ENCODE measurements at places on chromosomes 1 and 21.

DNA sequence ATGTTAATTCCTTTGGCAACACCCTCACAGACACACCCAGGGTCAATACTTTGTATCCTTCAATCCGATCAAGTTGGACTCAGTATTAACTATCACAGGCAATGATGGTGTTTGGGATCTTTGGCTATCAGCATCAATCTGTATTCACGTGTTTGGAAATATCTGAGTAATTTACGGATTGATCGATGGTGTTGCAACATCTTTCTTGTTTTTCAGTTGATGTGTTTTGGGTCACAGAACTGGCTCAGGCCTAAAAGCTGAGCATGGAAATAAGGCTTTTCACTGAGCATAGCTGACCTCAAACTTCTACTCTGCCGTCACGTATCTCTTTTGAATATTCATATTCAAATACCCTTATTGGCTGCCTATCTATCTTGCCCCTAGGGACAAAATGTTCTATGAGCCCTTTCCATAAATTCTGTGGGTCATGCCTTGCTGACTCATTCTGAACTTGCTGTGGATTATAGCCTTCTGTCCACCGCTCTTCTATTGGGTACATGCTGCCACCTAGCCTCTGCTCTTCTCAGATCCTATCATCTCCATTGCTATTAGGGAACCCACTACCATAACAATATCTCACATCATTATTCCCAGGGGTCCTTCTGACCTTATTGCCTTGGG lies 156.0 kb downstream of the PDE4B start:
- DNase-seq, result no peak

- no peak for DNase-seq
Observed at GRCh38 chr21:34112316-34113033, 39.1 kb downstream of the MRPS6 start.

GRCh38 chr1:230399321-230400006 lies 26.7 kb downstream of the PGBD5 start:
- no peak for DNase-seq

DNA sequence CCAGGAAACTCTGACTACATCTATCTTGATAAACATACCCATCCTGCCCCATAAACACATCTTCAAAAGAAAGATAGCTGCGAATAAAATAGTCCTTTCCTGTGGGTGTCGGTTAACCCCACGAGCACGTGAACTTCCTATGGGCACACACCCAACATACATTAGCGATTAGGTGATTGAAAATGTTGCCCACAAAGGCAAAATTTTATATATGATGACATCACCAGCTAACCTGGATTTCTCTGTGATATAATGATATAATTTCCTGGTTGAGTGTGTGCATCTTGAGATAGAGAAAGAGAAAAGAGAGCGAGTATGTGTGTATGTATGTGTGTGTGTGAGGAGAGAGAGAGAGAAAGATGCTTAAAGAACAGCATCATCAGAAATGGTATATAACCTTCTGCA lies 296.1 kb downstream of the PTPRC start:
- DNase-seq, result no peak

- no peak for DNase-seq
Observed at GRCh38 chr1:164754088-164754600, 195.2 kb downstream of the PBX1 start.

GRCh38 chr1:109089242-109090015 lies 1.1 kb upstream of the TMEM167B start:
- DNase-seq, result no peak

DNA sequence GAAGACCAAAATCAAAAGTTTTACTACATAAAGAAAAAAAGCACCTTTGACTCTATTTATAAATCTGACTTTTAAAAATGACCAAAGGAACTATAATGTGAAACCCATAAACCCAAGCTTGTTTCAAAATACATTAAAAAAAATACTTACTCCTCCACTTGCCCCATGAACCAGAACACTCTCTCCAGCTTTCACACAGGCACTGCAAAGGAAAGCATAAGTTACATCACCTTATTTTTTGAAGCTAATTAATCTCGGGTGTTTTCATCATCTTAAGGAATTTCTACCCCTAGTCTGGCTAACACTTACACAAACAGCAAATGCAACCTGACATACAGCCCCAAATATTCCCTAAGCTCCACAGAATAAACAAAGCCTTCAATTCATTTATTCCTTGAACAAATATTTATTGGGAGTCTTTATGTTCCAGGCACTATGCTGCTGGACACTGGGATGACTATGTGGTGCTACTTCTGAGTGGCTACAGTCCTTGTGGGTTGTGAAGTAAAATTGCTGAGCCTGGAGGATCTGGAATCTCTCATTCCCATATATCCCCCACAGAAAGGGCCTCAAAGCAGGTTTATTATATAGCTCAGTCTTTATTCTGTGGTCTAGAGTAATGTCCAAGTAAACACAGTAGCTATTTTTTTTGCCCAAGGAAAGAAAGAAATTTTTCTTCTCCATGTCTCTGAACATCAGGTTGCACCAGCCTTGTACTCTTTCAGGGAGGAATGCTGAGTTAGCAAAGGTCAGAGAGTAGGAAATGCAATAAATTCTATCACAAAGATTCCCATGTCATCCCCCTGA lies 18.2 kb downstream of the CRYZ start:
- no peak for DNase-seq

GRCh38 chr1:81877940-81878339 lies 77.2 kb downstream of the ADGRL2 start:
- DNase-seq, result no peak

- no peak for DNase-seq
Observed at GRCh38 chr1:153872331-153872730, 50.4 kb downstream of the GATAD2B start.

DNA sequence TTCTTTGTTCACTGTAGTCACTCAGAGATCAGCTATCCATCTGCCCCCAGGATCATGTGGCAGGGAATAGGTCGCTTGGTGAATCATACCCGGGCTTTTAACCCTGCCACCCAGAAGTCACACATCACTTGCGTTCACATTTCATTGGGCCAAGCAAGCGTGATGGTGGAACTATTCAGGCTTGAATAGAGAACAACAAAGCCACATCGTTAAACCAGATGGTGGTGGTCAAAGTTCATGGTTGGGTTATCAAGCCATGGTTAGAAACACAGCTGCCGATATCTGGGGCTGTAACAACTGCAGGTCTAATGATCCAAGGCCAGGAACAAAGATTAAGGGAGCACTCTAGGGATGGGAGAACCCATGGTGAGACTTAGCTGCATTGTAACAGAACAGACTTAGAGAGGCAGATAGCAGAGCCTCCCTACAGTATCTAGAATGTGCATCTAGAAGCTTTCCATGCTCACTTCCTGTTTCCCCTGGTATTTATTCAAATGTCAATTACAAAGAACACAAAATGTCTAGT lies 40.0 kb upstream of the PTPRC start:
- DNase-seq, result no peak

DNA sequence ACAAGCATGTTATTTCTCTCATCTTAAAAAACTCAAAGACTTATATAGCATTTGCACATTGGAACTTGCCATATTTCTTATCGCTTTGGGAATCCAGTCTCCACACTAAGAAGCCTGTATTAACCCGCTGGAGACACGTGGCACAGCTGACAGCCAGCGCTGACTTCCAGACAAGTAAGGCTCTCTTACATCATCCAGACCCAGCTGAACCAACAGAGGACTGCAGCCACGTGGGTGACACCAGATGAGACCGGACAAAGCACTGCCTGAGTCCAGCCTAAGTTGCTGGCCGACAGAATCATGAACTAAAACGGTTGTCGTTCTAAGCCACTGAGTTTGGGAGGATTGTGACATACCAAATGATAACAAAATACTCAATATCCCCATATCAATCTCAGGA lies 6.3 kb upstream of the CD247 start:
- no peak for DNase-seq

GRCh38 chr1:168867941-168868634 lies 139.1 kb upstream of the DPT start:
- DNase-seq, result no peak

DNA sequence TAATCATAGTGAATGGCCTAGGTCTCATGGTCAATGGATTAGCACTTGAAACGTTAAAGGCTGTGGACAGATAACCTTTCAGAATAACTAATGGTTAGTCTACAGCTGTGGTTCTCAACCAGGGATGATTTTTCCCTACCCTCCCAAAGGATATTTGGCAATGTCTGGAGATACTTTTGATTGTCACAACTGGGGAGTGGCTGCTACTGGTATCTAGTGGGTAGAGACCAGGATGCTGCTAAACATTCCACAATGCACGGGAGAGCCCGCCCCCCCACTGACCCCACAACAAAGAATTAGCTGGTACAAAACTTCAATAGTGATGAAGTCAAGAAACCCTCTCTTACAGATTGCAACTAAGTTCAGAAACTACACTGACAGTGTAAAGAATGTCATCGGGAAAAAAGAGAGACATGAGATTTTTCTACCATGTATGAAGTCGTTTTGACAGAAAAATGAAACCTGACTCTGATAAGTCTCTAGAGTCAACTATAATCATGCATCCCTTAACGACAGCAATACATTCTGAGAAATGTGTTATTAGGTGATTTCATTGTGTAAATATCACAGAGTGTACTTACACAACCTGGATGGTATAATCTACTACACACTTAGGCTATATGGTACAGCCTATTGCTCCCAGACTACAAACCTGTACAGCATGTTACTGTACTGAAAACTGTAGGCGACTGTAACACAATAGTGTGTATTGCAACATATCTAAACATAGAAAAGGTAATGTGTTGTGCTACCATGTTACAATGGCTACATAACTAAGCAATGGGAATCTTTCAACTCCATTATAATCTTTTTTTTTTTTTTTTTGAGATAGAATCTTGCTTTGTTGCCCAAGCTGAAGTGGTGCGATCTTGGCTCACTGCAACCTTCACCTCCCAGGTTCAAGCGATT lies 49.7 kb upstream of the PRDX6 start:
- no peak for DNase-seq

- DNase-seq, result peak; percentile 2
Observed at GRCh38 chr1:175572932-175573868, 170.2 kb downstream of the TNR start.

DNA sequence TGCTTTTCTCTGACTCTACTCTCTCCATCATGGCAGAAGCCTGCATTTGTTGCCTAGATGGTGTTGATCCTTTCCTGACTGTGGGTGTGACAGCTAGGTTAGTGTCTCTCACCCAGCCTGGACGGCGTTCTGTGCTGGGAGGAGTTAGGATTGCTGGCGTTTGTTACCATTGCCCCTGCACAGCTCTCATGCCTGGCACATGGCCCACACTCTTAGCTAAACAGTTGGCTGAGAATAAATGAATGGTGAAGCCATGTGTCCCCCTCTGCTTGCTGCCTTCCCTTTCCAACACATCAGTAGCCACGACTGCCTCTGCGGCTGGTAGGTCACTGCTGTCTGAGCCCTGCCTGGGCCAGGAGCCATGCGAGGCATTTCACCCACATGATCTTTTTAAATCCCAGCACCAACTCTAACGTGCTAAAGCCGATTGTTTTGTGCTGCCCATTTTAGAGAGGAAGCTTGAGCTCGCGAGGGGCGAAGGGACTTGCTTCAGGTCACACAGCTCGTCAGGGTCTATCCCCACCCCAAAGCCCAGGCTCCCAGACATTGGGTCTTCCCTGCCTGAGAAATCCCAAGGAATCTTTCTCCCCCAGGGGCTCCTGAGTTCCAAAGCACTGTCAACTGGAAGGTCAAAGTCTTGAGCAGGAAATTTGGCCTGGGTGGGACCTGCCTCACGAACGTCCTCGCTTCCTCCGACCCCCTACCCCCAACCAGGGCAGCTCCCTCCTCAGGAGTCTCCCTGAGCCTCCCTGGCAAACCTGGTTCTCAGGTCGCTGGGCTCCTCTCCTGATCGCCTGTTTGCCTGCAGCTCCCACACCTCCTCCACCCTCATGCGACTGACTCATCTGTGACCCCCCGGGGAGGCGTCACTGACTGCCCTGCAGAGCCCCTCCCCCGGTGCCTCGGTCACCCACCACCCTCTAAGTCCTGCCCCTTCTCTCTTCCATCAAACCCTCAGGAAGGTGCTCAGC lies 271.7 kb upstream of the C1orf174 start:
- DNase-seq, result no peak

GRCh38 chr1:71399594-71399993 lies 318.8 kb upstream of the ZRANB2 start:
- no peak for DNase-seq

- no peak for DNase-seq
Observed at GRCh38 chr1:45394342-45394741, 54.1 kb upstream of the MUTYH start.

DNA sequence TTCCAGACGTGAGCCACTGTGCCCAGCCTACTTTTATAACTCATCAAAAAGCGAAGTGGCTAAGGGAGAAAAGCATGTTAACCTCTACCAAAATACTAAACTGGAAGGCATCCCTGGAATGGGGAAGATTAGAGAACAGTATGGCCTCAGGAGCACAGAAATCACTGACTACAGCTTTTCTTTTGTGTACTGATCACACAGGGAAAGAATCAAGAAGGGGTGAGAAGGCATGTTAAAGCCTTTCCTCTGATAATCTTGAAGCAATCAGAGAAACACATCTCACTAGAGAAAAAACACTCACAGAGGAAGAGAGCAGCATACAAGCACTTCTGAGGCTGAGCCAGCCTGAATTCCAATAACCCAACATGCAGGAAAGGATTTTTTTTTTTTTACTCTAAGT lies 10.7 kb downstream of the PCAT6 start:
- DNase-seq, result no peak

DNA sequence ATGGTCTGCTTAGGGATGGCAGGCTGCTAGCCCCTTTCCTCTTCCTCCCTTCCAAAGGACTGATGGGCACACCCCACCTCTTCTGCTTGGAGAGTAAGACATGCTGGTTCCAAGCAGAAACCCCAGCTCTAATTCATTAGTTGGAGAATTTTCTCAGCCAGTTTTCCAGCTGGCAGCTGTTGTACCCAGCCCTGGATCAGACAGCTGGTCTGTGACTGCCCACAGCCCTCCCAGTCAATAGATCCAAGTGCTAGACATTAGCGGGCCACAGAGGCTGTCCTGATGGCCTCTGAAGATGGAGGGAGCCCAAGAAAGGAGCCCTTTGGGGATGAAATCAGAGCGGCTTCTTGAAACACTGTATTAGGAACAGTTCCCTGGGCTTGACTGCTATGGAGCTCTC lies 35.8 kb downstream of the ACOT11 start:
- DNase-seq, result no peak

DNA sequence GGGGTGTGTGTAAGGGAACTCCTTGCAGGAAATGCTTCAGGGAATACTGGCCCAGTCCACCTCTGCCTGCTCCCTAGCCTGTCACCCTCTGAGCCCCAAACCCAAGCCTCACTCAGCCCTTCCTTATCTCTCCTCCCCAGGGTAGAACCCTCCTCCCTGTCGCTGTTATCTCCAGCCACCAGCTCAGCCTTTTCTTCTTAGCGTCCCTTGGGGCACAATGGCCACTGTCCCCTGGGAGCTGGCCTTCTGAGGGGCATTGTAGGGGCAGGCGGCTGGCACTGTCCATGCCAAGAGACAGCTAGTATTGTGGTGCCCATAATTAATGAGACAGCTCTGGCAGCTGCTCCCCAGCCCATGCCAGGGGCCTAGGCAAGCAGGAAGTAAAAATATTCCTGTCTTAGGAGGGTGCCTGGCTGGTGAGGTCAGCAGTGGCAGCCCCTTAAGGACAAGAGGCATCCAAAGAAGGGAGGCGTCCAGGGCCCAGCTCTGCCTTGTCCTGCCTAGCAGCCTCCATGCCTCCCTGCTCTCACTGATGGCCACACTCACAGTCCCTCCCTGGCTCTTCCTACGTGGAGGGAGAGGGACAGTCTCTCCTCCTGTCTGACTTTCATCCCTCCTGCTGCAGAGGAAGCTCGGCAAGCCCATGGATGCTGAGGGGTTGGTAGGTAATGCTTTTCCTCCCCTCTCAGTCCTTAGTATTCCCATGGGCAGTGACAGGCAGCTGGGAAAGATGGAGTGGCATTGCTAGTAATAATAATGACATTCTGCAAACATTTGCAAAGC lies 37.5 kb downstream of the KCNQ4 start:
- no peak for DNase-seq

All from HTR-8/SVneo (cell line).